ENCODE measurements at places on chromosomes 6 and 20.

DNA sequence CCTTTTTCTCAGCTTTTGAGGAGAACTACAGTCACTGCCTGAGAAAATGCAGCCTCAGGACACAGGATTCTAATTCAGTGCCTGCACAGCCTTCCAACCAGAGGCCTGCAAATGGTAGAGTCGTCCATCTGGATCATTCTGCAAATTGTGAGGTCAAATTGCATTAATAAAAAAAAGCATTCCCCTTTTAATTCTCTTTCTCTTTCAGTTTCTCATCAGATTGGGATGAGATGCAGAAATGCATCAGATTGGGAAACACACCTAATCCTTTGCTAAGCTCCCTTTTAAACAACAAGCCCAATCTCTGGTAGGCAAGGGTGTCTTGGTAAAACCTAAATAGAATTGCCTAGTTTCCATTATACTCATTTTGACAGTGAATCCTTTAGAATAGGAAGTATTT lies 838.8 kb downstream of the MAFB start:
- DNase-seq, result no peak

DNA sequence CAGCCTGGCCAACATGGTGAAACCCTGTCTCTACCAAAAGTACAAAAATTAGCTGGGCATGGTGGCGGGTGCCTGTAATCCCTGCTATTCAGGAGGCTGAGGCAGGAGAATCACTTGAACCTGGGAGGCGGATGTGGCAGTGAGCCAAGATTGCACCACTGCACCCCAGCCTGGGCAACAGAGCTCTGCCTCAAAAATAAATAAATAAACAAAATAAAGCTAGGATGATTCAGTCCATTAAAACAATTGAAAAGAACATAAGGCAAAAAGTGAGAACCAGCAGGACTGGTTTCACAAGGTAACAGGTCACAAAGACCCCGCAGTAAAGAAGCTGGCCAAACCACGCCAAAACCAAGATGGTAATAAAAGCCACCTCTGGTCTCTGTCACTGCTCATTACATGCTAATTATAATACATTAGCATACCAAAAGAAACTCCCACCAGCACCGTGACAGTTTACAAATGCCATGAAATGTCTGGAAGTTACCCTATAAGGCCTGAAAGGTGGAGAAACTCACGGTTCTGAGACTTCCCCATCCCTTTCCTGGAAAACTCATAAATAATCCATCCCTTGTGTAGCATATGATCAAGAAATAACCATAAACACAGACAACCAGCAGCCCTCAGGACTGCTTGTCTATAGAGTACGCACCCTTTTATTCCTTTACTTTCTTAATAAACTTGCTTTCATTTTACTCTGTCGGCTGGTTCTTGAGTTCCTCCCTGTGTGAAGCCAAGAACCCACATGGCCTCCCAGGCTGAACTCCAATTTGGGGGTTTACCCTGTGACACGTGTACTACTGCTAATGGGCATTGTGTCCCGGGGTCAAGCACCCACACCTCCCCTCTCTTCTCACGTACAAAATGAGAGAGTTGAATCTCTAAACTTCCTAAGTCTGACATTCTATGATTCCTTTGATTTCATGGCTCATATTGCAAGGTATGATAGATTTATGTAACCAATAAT lies 10.2 kb downstream of the LAMA4 start:
- DNase-seq, result no peak

- DNase-seq, result no peak
Measured at GRCh38 chr6:166904101-166904746, 52.1 kb downstream of the RNASET2 start.

- DNase-seq, result no peak
Measured at GRCh38 chr20:8151372-8151771, 19.3 kb downstream of the PLCB1 start.

DNA sequence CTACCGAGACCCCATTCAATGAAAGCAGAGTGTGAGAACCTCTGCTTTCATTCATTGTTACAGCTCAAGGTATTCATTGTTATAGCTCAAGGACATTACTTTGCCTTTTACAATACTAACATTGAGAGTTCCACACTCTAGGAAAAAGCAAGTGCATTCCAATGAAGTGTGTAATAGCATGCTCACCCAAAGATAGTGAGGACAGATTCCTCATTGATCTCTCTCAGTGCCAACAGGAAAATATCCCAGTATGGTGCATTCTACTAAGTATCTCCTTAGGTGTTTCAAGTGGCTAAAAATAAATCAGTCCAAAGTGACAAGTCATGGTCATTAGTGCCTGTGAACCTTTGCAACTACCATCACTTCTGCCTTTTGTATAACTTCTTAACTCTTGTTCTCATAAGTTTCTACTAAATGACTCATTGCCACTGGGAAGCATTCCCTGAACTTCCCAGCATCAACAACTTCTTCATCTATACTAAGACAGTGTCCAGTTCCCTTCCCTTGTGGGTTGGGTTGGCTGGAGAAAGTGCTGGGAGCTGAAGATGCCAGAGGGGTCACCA lies 140.7 kb upstream of the STXBP5 start:
- peak; percentile 64 for DNase-seq

DNA sequence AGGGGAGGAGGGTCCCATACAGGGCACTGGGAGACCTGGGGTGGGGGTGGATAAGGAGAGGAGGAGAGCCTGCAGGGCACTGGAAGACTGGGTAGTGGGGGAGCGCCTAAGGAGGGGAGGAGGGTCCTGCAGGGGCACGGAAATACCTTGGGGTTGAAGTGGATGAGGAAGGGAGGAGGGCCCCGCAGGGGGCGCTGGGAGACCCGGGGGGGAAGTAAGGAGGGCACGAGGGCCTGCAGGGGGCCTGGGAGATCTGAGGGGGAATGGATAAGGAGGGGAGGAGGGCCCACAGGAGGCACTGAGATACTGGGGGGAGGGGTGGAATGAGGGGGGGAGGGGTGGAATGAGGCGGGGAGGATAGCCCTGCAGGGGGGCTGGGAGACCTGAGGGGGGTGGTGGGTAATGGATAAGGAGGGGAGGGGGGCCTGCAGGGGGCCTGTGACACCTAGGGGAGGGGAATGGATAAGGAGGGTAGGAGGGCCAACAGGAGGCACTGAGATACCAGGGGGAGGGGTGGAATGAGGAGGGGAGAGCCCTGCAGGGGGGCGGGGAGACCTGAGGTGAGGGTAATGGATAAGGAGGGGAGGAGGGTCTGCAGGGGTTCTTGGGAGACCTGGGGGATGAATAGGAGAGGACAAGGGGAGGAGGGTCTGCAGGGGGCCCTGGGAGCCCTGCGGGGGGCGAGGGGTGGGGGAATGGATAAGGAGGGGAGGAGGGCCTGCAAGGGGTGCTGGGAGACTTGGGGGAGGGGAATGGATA lies 567 bp upstream of the CTCFL start:
- DNase-seq, result no peak

DNA sequence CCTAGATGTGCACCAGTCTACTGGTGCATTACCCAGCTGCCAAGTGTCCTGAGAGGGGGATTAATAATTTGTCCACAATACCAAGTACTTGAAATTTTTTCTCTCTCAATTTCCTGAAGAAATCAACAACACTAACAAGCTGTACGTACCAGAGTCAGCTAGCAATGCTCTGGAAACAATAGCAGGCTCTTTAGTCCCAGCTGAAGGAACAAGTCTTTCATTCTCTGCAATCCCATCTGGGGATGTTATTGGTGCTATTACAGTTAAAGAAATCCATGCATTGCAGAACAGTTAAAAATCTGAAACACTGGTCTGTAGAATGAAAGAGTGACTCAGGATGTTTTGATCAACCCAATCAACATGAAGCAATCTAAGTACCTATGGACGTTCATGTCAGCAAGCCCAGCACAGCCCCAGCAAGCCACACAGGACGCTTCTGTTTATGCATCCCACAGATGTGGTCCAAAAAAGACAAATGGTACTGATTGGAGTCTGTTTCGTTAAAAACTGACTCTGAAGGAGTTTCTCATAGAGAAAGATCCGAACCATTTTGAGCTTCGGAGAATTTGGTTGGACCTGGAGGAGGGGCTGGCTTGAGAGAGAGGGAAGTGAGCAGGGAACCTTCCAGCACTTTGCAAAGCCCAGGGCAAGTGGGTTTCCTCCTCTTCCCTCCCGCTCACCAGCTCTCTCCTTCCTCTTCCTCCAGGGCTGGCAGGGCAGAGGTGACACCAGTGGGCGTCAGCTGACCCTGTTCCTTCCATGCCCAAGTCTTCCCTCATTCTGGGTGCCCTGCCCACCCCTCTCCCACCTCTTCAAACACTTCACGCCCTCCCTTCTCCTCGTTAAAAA lies 11.9 kb downstream of the PRR18 start:
- DNase-seq, result no peak

- DNase-seq, result no peak
Measured at GRCh38 chr20:2026514-2026913, 32.7 kb upstream of the PDYN start.

DNA sequence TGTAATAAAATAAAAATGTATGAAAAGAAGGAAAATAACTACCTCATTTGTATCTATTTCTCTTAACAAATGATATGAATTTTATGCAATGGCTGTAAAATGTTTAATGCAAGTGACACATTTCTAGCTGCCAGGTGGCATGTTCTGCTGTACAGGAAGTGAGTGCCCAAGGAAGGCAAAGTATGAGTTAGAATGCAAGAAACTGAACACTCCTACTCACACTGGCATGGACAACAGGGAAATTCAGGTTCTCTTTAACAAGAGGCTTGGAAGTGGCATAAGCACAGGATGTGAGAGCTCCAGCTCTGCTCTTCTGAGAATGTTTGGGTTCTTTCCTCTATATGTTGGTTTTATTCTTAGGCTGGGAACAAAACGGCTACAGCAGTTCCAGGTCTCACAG lies 20.4 kb upstream of the LAMA4 start:
- no peak for DNase-seq

DNA sequence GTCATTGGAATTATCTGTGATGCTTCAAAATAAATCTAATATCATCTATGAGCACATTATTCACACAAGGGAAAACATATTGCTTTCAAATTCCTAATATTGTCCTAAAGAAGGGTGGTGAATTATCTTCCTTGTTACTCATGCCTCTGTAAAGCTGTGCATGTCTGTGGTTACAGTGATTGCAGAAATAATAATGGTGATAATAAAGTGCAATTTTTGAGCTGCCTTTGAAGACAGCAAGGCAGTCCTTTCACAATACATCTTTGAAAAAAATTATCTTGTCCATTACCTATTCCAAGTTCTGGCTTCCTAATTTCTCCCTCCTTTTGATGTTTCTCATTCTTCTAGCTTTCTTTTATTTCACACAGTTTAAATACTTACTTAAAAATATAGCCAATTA lies 442.1 kb upstream of the EYS start:
- DNase-seq, result no peak

GRCh38 chr6:164035900-164036485 lies 621.5 kb downstream of the QKI start:
- no peak for DNase-seq

GRCh38 chr6:97215157-97215769 lies 67.8 kb downstream of the MMS22L start:
- DNase-seq, result no peak

DNA sequence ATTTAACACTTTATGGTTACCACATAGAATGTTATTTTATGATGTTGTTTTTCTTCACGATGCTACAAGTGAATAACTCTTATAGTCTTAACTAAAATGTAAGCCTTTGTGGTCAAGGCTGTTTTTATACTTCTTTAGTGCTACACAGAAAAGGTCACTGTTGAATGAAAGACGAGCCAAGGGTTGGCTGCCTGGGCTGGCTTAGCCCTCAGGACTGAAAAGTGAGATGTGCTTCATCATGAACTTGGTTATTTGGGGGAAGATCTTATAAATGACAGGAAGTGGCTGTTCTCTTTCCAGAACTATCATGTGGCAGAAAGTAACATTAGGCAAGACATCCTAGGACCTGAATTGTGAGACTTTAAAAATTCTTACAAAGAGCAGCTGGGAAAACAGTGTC lies 404.0 kb downstream of the BTBD3 start:
- no peak for DNase-seq

DNA sequence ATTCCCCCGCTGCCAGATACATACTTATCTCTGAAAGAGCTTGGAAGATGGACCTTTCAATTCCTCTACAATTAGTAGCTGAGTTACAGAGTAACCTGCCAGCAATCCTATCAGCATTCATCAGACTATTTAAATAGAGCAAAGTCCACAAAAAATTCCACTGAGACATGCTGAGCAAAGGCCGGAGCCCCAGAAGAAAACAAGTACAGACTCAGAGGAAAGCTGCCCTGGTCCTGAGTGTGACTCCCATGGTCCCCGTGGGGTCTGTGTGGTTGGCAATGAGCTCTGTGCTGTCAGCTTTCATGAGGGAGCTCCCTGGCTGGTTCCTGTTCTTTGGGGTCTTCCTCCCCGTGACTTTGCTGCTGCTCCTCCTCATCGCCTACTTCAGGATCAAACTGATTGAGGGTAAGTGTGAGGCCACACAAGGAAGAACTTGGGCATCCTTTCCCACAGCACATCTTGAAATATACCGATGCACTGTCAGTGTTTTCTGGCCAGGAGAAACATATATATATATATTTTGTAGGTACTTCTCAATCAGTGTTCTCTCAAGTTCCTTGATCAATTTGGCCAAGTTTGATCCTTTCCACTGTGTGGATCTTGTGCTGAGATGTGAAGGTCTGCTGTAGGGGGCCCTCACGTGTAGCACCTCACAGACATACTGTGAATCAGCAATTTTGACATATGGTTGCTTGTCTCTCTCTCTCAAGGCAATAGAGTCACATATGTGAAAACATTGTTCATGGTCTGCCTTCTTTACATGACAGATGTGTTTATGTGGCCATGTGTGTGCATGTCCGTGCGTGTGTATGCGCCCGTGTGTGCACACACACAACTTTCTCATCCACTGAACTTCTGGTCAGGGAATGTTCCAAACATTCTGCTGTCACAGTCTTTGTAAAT lies at the start of gene SMLR1:
TSS of gene SMLR1 (plus strand) at position 160 of the 903 bp plus-strand sequence. CDS start at position 168, 8 bp downstream.
- DNase-seq, result no peak

GRCh38 chr6:133710826-133711225 lies 178.1 kb upstream of the TCF21 start:
- no peak for DNase-seq

- no peak for DNase-seq
Measured at GRCh38 chr6:134374491-134375219, 56.7 kb upstream of the SGK1 start.

DNA sequence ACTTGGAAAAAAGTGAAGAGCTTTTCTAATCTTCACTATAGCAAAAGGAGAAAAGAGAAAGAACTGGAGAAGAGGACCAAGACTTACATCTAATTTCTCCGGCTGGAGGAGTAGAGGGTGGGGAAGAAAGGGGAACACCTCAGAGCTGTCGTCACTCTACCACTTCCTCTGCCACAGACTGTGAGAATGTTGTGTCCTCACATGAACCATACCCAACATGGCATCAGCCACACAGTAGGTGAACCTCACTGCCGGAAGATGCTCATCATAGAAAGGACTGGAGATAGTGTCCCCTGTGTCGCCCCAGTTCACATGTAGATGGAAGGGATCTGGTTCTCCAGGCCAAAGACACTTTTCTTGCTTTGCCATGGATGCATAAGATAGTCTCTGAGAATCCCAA lies 604.4 kb upstream of the NOX3 start:
- DNase-seq, result no peak

- DNase-seq, result no peak
Measured at GRCh38 chr20:18007534-18008292, 38.9 kb downstream of the MGME1 start.

DNA sequence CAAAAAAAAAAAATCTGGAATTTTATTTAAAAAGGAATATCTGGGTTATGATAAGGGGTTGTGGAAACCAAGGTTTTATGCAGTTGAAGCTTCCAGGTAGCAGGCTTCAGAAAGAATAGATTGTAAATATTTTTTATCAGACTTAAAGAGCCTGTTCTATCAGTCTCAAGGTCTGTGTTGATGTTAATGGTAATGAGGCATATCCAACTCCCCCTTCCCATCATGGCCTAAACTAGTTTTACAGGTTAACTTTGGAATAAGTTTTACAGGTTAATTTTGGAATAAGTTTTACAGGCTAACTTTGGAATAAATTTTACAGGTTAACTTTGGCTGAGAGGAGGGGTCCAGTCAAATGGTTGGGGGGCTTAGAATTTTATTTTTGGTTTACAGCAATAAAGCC lies 92.4 kb downstream of the CD24 start:
- no peak for DNase-seq
